T-helper 17 cell (primary cell): ENCODE measurements at places on chromosomes 3 and 15. TPM values are rescaled to one million over a fixed set of nuclear protein-coding genes. Genes with fewer than 3 reads are reported as not detected.

GRCh38 chr15:101437209-101437608 lies 52.3 kb downstream of the PCSK6 start:
- H3K27ac ChIP-seq = no peak overlapping the region
- DNase-seq = no peak

DNA sequence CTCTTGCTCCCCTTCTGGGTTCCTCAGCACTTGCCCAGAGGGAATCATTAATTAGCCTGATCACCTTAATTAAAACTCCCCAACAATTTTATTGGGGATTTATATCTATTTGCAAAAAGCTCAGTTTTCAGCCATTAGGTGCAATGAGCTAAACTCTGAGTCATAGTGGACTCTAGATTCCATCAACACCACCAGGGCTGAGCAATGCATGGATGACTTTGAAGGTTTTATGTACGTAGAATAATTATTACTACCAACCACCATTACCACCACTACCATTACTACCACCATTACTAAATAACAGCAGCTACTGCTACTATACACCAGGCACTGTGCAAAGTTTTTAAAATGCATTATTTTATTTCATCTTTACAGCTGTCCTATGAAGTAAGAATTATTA lies 81.2 kb downstream of the ZNF621 start:
- no peak for DNase-seq
- H3K27ac ChIP-seq = no peak overlapping the region
- H3K4me3 ChIP-seq = no peak overlapping the region
- no peaks in the 10 kb centered on the region for H3K36me3 ChIP-seq

DNA sequence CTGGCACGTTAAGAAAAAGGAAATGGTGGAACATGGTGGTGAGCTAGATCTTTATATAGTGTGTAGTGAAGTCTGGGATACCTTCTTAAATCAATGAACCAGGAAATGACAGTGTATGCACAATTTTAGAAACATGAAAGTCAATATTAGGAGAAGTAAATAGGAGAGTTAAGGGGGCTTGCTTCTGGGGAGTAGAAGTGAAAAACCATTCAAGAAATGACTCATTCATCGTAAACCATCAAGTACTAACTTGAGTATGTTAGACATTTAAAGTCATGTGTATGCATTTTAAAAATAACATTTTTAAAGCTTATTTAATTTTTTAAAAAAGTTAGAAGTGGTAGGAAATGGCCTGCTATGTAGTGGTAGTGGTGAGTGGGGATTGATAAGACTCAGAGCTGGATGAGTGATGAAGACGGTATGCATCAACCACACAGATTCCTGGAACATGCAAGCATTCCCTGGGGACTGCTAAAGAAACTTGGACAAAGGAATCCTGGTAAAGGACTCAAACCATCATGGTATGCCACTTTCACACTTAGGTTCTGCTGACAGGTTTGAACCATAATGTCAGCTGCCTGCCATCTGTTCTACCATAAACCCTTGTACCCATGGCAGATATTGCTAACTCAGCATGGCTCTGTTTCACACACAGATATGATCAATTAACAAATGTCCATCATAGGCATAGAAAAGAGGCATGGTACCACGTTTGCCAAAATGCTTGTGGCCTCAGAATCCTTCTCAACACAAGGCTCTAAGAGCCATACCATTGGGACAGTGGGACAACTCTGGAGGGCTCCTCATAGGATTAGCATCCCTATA lies 28.9 kb upstream of the MITF start:
- no peak overlapping the region for H3K27ac ChIP-seq
- no peak overlapping the region for H3K4me3 ChIP-seq
- no peaks in the 10 kb centered on the region for H3K4me1 ChIP-seq
- H3K27me3 ChIP-seq = no peaks in the 10 kb centered on the region

DNA sequence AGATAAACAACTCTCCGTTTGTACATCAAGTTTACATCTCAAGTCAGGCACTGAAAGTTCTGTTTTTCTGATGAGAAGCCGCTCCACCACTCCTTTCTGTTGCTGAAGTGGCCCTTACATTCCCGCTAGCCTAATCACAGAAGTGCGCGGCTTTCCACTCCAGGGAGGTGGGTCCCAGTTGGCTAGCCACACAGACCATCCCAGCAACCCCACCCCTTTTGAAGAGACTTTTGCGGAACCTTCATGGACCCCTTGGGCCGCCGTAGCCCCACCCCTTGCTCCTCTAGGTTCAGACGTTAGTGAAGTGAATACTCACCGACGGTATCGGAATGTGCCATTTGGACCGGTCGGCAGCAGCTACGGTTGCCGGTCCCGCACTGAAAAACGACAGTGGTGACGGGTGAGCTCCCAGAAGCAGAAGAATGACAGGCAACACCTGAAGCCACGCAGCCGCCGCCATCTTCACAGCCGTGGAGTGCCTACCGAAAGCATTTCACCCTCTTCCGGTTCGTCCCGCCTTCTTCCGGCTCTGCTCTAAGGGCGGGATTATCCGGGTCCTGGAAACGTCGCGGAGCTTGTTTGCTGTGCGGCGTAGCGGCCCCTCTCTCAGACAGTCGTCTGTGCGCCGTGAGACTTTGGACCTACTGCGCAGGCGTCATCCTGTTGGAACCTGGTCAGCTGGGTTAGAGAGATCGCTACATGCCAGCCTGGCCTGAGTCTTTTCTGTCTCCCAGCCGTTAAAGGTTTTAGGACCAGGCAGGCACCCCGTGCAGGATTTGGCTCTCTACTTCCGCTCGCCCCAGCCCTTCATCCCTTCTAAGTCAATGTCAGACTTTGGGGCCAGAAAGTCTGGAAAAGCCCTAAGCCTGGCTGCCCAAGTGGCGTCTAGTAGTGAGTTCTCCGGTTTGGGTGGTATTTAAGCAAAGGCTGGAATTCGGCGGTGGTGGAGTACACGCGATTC lies at the start of the genes GANC and TMEM87A:
Gene GANC, plus strand, starts transcription at position 263 of the 961 bp plus-strand sequence. CDS start 1,281 bp downstream, outside the sequence.
Gene TMEM87A, minus strand, starts transcription at position 495 of the 961 bp plus-strand sequence. Its CDS starts 35 bp downstream, at position 460.
- H3K4me3 ChIP-seq = peak within 1 kb of the TSS; percentile 98
- no peaks in the 10 kb centered on the region for H3K27me3 ChIP-seq
- H3K27ac ChIP-seq = peak within 1 kb of the TSS; percentile 99
- DNase-seq = peak; percentile 92
- peaks cover 3% of the 10 kb centered on the region for H3K36me3 ChIP-seq

- DNase-seq = no peak
- H3K27me3 ChIP-seq = peaks cover 30% of the 10 kb centered on the region
- peaks cover 5% of the 10 kb centered on the region for H3K36me3 ChIP-seq
- no peak overlapping the region for H3K4me3 ChIP-seq
- no peak overlapping the region for H3K27ac ChIP-seq
These were observed 12.3 kb upstream of the TMEM45A start for GRCh38 chr3:100480081-100480480.

GRCh38 chr3:116445990-116446389 lies 703 bp upstream of the LSAMP start:
- H3K4me1 ChIP-seq = no peaks in the 10 kb centered on the region
- H3K27ac ChIP-seq = no peak overlapping the region
- H3K4me3 ChIP-seq = no peak overlapping the region
- H3K27me3 ChIP-seq = no peaks in the 10 kb centered on the region

DNA sequence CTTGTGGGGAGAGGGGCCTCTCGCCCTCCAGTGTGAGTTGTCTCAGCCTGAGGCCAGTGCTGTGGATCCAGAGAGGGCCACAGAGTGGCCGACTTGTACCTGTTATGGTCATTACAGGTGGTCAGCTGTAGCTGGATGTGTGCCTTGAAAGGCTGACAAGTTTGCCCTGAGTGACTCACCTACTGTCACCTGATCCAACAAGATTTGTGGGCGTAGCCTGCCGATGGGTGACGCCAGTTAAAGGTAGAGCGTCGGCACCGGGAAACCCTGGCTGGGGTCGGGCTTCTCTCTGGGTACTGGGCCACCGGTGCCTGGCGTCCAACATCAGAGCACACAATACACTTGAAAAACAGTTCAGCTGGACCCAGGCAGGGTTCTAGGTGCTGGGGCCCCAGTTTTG lies 2.8 kb upstream of the ISG20 start:
- peak; percentile 78 for DNase-seq
- H3K36me3 ChIP-seq = peaks cover 3% of the 10 kb centered on the region
- H3K27me3 ChIP-seq = no peaks in the 10 kb centered on the region

- H3K36me3 ChIP-seq = peaks cover 2% of the 10 kb centered on the region
- no peak for DNase-seq
- H3K4me1 ChIP-seq = peaks cover 9% of the 10 kb centered on the region
- peaks cover 13% of the 10 kb centered on the region for H3K27me3 ChIP-seq
- H3K27ac ChIP-seq = no peak overlapping the region
- H3K4me3 ChIP-seq = no peak overlapping the region
These were observed 154.5 kb upstream of the BNIP2 start for GRCh38 chr15:59843609-59844008.

The TMEM207 gene
- not detected for total RNA-seq

The IMPG2 gene
- total RNA-seq = 0.45 TPM

The C3orf22 gene
- not detected for total RNA-seq

The CFAP92 gene
- total RNA-seq = 0.37 TPM
